ENCODE measurements at places on chromosomes 12 and 14. TPM values are rescaled to one million over a fixed set of nuclear protein-coding genes. Genes with fewer than 3 reads are reported as not detected.

FGF23 gene
- not detected for total RNA-seq

DNA sequence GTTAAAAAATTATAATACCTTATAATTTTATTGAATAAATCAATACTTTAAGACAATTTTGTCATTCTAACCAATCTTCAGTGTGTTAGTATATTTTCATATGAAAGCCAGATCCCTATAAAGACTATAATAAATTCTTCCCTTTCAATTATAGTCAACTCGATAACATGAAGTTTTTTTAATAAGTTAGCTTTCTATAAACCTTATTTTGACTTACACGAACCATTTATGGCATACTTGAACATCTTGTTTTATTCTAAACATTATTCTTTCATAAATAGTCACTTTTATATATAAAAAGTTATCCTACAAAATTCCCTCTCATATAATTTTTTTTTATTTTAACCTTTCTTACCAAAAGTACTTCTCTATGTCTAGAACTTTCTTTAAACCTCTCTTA, 1002.3 kb downstream of the TMEM121 start:
- H3K27me3 ChIP-seq: no peaks in the 10 kb centered on the region
- no peaks in the 10 kb centered on the region for H3K4me1 ChIP-seq
- no peak overlapping the region for H3K4me3 ChIP-seq
- DNase-seq: no peak

DNA sequence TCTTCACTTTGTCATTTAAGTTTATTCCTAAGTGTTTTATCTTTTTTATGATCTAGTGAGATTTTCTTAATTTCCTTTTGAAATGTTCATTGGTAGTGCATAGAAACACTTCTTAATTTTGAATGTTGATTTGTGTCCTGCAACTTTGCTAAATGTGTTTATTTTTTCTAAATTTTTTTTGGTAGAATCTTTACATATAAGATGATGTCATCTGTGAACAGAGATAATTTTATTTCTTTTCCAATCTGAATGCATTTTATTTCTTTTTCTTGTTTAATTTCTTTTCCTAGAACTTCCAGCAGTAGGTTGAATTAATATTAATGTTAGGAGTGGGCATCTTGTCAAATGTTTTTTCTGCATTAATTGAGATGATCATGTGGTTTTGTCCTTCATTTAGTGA, 42.1 kb downstream of the SLCO1B3 start:
- H3K27me3 ChIP-seq: peaks cover 1% of the 10 kb centered on the region
- H3K36me3 ChIP-seq: no peaks in the 10 kb centered on the region
- no peak overlapping the region for H3K4me3 ChIP-seq
- DNase-seq: no peak
- H3K27ac ChIP-seq: no peak overlapping the region

DNA sequence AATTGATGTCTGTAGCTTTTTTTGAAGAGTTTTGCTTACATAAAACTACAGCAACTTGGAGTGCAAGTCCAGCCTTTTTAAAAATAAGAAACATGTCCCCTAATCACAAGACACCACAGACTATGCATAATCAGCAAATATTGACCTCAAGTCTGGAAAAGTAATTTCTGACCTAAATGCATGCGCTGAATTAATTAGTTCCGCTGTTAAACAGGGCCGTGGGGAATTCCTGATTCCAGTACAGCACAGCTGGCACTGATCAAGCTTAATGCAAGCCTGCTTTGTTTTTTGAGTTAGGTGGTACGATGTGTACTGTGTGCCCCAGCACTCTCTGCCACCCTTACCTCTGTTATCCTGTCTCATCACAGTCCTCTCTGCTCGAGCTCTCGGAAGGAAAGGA, 9.2 kb downstream of the MLH3 start:
- DNase-seq: no peak
- H3K36me3 ChIP-seq: peaks cover 6% of the 10 kb centered on the region
- no peaks in the 10 kb centered on the region for H3K27me3 ChIP-seq
- H3K4me3 ChIP-seq: no peak overlapping the region
- H3K4me1 ChIP-seq: peaks cover 24% of the 10 kb centered on the region
- H3K27ac ChIP-seq: peak overlapping the region; percentile 8

DNA sequence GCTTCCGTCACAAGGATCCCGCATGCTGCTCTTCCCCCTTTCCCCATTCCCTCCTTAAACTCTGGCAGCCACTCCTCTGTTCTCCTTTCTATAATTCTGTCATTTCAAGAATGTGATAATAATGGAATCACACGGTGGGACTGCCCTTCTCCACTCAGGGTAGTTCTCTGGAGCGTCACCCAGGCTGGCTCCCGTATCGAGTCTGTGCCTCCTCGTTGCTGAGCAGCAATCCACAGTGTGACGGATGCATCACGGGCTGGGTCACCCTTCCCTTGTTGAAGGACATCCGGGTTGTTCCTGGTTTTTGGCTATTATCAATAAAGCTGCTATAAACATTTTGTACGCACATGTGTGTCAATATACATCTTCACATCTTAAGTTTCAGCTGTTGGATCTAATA, 5.7 kb upstream of the SYNE3 start:
- no peaks in the 10 kb centered on the region for H3K27me3 ChIP-seq
- H3K27ac ChIP-seq: peak overlapping the region; percentile 100
- no peak overlapping the region for H3K4me3 ChIP-seq
- peaks cover 87% of the 10 kb centered on the region for H3K4me1 ChIP-seq

PLCZ1 gene
- total RNA-seq: not detected

NAV3 gene
- 29.9 TPM for total RNA-seq

GRCh38 chr12:40226705-40227104, 1.9 kb downstream of the LRRK2 start:
- peaks cover 35% of the 10 kb centered on the region for H3K27me3 ChIP-seq
- peaks cover 10% of the 10 kb centered on the region for H3K4me1 ChIP-seq
- no peaks in the 10 kb centered on the region for H3K36me3 ChIP-seq
- DNase-seq: no peak
- no peak overlapping the region for H3K4me3 ChIP-seq
- H3K27ac ChIP-seq: peak overlapping the region; percentile 2

- no peak overlapping the region for H3K4me3 ChIP-seq
- peaks cover 33% of the 10 kb centered on the region for H3K4me1 ChIP-seq
- peak; percentile 57 for DNase-seq
- peak overlapping the region; percentile 53 for H3K27ac ChIP-seq
- H3K36me3 ChIP-seq: no peaks in the 10 kb centered on the region
- no peaks in the 10 kb centered on the region for H3K27me3 ChIP-seq
Observed at GRCh38 chr14:50045039-50045711, 71.2 kb downstream of the VCPKMT start.

EGLN3 gene
- total RNA-seq: 2.8 TPM

IGF1 gene
- total RNA-seq: 0.64 TPM

PRIMA1 gene
- not detected for total RNA-seq

GRCh38 chr14:60184146-60184904, 19.1 kb upstream of the DHRS7 start:
- H3K27me3 ChIP-seq: peaks cover 7% of the 10 kb centered on the region
- DNase-seq: no peak
- no peak overlapping the region for H3K27ac ChIP-seq
- peaks cover 1% of the 10 kb centered on the region for H3K36me3 ChIP-seq

SLC5A8 gene
- not detected for total RNA-seq

TAS2R30 gene
- 1.2 TPM for total RNA-seq

DNA sequence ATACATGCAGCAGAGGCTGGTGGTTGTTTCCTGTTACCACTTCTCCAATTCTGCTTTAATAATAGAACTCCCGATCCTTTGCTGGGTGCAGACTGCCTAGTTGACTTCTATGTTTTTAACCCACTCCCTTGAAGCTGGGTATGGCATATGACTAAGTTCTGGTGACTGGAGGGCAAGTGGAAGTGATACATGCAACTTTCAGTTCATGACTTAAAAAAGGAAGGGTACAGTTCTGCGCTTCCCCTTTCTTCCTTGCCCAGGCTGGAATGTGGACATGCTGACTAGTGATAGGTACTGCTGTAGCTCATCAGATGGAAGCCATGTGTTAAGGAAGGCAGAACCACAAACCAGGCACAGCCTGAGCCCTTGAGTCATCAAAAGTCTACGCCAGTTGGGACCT, 2.4 kb upstream of the A2M start:
- no peak for DNase-seq
- peaks cover 2% of the 10 kb centered on the region for H3K27me3 ChIP-seq
- no peak overlapping the region for H3K27ac ChIP-seq
- no peaks in the 10 kb centered on the region for H3K36me3 ChIP-seq

DACT1 gene
- total RNA-seq: 120 TPM

TGM1 gene
- 3.2 TPM for total RNA-seq

SLC6A15 gene
- not detected for total RNA-seq

GRCh38 chr14:60956632-60957031, 24.2 kb downstream of the TRMT5 start:
- no peak for DNase-seq
- no peak overlapping the region for H3K4me3 ChIP-seq
- H3K4me1 ChIP-seq: peaks cover 9% of the 10 kb centered on the region
- H3K27me3 ChIP-seq: no peaks in the 10 kb centered on the region
- H3K27ac ChIP-seq: no peak overlapping the region

EPYC gene
- total RNA-seq: not detected

MYH6 gene
- not detected for total RNA-seq

GRCh38 chr12:32854097-32854496, 42.5 kb downstream of the PKP2 start:
- peaks cover 5% of the 10 kb centered on the region for H3K27me3 ChIP-seq
- H3K4me1 ChIP-seq: no peaks in the 10 kb centered on the region
- DNase-seq: no peak
- no peak overlapping the region for H3K27ac ChIP-seq
- no peaks in the 10 kb centered on the region for H3K36me3 ChIP-seq

GRCh38 chr12:27499377-27499776, 24.6 kb upstream of the PPFIBP1 start:
- H3K27me3 ChIP-seq: no peaks in the 10 kb centered on the region
- H3K36me3 ChIP-seq: no peaks in the 10 kb centered on the region
- no peak overlapping the region for H3K4me3 ChIP-seq

DNA sequence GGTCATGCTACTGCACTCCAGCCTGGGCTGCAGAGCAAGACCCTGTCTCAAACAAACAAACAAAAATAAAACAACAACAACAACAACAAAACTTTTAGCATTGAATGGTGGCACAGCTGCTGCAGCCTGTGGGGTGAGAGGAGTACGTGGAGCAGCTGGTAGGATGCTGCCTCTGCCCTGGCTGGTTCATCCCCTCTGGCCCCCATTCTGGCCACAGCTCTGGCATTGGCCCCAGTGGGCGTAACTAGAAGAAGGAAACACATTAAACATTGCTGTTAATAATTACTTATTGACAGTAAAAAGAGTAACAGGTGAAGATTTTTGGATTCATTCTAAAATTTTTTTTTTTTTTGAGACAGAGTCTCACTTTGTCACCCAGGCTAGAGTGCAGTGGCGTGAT, 28.8 kb upstream of the C2CD5 start:
- no peaks in the 10 kb centered on the region for H3K27me3 ChIP-seq
- no peak overlapping the region for H3K4me3 ChIP-seq
- H3K27ac ChIP-seq: no peak overlapping the region

- peaks cover 77% of the 10 kb centered on the region for H3K4me1 ChIP-seq
- H3K4me3 ChIP-seq: no peak overlapping the region
- peaks cover 22% of the 10 kb centered on the region for H3K36me3 ChIP-seq
- DNase-seq: no peak
- no peaks in the 10 kb centered on the region for H3K27me3 ChIP-seq
Observed at GRCh38 chr14:24235804-24236688, 3.3 kb downstream of the GMPR2 start.

IL31 gene
- not detected for total RNA-seq

GRCh38 chr12:42612231-42612613, 22.7 kb upstream of the PRICKLE1 start:
- H3K4me1 ChIP-seq: peaks cover 45% of the 10 kb centered on the region
- H3K27me3 ChIP-seq: no peaks in the 10 kb centered on the region
- H3K4me3 ChIP-seq: no peak overlapping the region
- no peak for DNase-seq

DNA sequence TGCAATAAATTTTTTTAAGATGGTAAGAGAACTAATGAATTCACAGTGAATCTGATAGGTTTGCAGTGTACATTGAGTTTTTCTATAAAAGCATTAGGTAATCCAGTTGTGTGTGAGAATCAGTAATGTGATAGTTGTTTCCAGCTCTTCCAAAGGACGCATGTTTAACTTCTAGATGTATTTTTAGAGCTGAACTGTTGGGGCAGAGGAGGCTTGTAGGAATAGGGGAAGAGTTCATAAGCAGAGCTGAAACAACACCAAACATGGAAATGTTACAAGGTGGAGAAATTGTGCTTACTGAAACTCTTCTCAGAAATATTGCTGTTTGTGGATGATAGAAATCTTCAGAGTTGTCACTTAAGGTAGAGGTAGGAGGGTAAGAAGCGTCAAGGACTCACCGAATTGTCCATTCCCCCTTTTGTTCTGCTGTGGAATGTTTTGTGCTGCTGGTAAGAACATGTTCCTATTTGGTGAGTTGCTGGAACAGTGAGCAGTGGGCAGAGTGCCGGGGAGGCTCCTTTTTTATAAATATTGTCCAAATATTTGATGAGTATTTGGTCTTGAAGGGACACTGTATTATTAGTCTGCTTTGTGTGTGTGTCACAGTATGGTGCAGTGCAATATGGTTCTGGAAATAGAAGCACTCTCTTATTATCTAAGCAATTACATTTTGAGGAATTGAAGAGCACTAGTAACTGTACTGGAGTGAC, 76.7 kb downstream of the ANO6 start:
- no peak for DNase-seq
- H3K27me3 ChIP-seq: no peaks in the 10 kb centered on the region
- peaks cover 26% of the 10 kb centered on the region for H3K4me1 ChIP-seq
- peaks cover 2% of the 10 kb centered on the region for H3K36me3 ChIP-seq
- H3K27ac ChIP-seq: peak overlapping the region; percentile 78

DNA sequence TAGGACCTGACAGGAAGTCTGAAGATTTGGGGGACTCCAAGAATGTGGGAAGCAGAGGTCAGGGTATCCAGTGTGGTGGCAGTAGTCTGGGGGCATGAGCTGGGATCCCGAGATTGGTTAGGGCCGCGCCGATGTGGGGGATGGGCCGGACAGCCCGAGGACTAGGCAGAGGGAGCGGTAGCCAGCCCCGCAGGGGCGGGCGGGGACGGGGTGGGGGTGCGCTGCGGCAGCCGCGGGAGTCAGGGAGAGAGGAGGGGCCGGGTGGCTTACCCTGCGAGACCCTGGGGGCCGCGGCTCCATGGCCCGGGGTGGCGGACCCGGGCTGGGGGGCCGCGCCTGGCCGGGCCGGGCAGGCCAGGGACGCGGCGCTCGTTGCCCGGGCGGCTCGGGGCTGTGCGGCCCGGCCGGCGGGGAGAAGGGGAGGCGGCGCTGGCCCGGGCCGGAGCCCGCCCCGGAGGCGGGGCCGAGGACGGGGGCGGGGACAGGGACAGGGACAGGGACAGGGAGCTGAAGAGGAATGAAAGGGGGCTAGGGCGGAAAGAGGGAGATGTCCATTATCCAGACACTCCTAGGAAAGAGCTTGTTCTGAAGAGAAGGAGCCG, 5.6 kb downstream of the ZNF385A start:
- H3K36me3 ChIP-seq: no peaks in the 10 kb centered on the region
- peak; percentile 47 for DNase-seq
- peak overlapping the region; percentile 81 for H3K4me3 ChIP-seq
- H3K4me1 ChIP-seq: peaks cover 41% of the 10 kb centered on the region

DNA sequence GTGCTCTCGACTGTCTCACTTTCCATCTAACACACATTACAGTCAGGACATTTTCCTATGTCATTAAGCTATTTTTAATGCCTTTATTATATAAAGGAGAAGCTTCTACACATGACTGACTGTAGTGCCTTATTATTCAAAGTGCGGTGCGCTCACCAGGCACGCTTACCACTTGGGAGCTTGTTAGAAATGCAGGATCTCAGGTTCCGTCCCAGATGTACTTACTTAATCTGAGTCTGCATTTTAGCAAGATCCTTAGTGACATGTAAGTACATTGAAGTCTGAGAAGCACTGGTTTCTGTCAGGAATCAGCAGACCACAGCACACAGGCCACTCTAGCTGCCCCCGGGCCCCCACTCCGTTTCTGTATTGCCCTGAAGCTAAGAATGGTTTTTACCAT, 44.7 kb upstream of the MDM1 start:
- H3K36me3 ChIP-seq: no peaks in the 10 kb centered on the region
- no peak overlapping the region for H3K4me3 ChIP-seq
- H3K4me1 ChIP-seq: peaks cover 21% of the 10 kb centered on the region

All from chondrocyte (in vitro differentiated cells).